Camera-type eye (tissue), 1 donor: ENCODE measurements at places on chromosomes 7 and 10. TPM values are rescaled to one million over a fixed set of nuclear protein-coding genes. Genes with fewer than 3 reads are reported as not detected.

LIPF gene
- total RNA-seq, result not detected

CDHR1 gene
- 150 TPM for total RNA-seq

ADAM22 gene
- total RNA-seq, result 42.2 TPM

CALML3 gene
- 0.33 TPM for total RNA-seq

DENND10 gene
- 44.4 TPM for total RNA-seq

SERPINE1 gene
- 6.8 TPM for total RNA-seq

HBP1 gene
- 196 TPM for total RNA-seq

PIP gene
- not detected for total RNA-seq

TMEM140 gene
- total RNA-seq, result 4.1 TPM

GNAT3 gene
- total RNA-seq, result not detected

ZNF804B gene
- total RNA-seq, result 6.3 TPM

DNMBP gene
- total RNA-seq, result 27.4 TPM

FRAT2 gene
- total RNA-seq, result 18.3 TPM

FXYD4 gene
- not detected for total RNA-seq

MYL10 gene
- 3.8 TPM for total RNA-seq

COL17A1 gene
- 17.3 TPM for total RNA-seq

PLXDC2 gene
- 65.8 TPM for total RNA-seq

GARIN1A gene
- total RNA-seq, result 0.49 TPM

SHTN1 gene
- total RNA-seq, result 19.4 TPM

PCBD1 gene
- total RNA-seq, result 39.8 TPM

GIMAP4 gene
- 22.5 TPM for total RNA-seq

C10orf67 gene
- total RNA-seq, result 0.11 TPM

SEMA3C gene
- 288 TPM for total RNA-seq

TRPV6 gene
- 0.55 TPM for total RNA-seq

TSPAN33 gene
- total RNA-seq, result 6.5 TPM

CCZ1 gene
- total RNA-seq, result 76.5 TPM

AMPH gene
- total RNA-seq, result 62.7 TPM

RAB19 gene
- 0.93 TPM for total RNA-seq

MGMT gene
- total RNA-seq, result 29.6 TPM

SCART1 gene
- total RNA-seq, result 2.9 TPM

PDE6C gene
- total RNA-seq, result 4.2 TPM

MUC3A gene
- not detected for total RNA-seq

AASS gene
- total RNA-seq, result 53.1 TPM

NODAL gene
- total RNA-seq, result 1.3 TPM

SPDYE9 gene
- total RNA-seq, result not detected

FAM25G gene
- total RNA-seq, result not detected

AKR1C4 gene
- total RNA-seq, result not detected

ICA1 gene
- total RNA-seq, result 12.9 TPM

NPSR1 gene
- 0.99 TPM for total RNA-seq

OPALIN gene
- not detected for total RNA-seq

ITPRID1 gene
- total RNA-seq, result 0.11 TPM
